Stimulated activated CD4-positive, alpha-beta T cell treated with anti-CD3 and anti-CD28 coated beads, Interleukin-2, amount 100 ng/mL, for 48 hours (primary cell): ENCODE measurements at places on chromosomes 3 and 15.

DNA sequence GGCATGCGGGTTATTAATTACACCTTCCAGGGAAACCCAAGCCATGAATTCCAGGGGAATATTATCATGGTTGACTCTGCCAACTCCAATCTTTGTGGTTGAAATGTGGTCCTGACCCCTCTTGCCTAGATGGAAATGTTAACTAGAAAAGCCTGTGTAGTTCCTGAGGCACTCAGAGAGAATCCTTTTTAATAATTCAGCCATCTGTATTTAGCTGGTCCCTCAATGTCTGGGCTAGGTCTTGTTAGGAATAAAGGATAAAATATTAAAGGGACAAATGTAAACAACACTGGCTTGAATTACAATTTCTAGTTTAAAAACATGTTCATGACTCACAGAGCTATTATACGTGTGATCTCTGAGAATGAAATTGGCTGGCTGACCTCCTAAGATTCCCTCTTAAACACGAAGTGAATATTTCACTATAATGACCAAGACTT is 435.2 kb upstream of the SUCLG2 start:
- DNase-seq = no peak

- DNase-seq = no peak
Observed at GRCh38 chr3:48318713-48319468, 14.6 kb downstream of the SPINK8 start.

DNA sequence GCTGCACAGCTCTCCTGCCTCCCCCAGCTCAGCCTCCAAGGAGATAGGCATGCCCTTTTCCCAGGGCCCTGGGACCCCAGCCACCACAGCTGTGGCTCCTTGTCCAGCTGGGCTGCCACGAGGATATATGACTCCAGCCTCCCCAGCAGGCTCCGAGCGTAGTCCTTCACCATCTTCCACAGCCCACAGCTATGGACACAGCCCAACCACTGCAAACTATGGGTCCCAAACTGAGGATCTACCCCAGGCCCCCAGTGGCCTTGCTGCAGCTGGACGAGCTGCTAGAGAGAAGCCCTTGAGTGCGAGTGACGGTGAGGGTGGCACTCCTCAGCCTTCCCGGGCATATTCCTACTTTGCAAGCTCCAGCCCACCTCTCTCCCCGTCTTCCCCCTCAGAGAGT is 20.5 kb upstream of the APEH start:
- DNase-seq = no peak

DNA sequence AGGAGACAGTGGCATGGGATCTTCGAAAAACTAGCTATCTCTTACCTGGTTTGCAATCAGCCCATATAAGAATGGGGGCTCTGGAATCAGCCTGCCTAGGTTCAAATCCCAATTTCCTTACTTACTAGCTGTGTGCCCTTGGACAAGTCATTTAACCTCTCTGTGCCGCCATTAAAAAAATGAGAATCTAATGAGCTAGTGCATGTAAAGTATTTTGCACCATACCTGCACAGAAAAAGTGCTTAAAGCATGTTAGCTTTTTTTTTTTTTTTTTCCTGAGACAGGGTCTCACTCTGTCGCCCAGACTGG is 181.8 kb downstream of the SHQ1 start:
- no peak for DNase-seq

DNA sequence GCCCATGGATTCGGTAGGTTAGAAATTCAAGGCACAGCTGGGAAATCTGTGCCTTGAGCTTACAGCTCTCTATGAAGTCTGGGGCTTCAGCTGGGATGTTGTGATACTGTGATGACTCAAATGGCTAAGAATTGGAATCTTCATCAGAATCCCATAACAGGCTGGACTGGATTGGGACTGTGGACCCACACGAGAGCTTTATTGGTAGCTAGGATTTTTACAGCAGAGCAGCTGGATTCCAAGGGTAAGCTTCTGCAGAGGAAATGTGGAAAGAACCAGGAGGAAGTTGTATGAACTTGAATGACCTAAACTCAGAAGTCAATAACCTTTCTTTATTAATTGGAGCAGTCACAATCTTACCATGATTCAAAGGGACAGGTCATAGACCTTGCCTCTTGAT is 1187.1 kb downstream of the ROBO1 start:
- no peak for DNase-seq

DNA sequence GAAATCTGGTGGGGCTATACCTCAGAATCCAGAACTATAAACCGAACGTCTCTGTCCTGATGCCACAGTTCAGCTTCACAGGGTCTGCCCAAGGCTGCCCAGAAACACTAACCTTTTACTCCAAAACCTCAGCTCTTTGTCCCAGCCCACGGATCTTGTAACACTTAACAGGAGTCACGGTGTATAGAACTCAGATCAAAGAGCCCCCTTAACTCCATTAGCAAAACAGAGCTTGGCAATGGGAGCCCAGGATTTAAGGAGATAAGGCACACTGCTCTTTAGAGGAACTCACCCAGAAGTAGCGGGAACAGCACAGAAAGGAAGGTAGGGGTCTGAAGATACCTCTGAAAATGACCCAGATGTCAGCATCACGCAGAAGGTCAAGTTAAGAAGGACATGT is 68.8 kb upstream of the SOX14 start:
- no peak for DNase-seq

DNA sequence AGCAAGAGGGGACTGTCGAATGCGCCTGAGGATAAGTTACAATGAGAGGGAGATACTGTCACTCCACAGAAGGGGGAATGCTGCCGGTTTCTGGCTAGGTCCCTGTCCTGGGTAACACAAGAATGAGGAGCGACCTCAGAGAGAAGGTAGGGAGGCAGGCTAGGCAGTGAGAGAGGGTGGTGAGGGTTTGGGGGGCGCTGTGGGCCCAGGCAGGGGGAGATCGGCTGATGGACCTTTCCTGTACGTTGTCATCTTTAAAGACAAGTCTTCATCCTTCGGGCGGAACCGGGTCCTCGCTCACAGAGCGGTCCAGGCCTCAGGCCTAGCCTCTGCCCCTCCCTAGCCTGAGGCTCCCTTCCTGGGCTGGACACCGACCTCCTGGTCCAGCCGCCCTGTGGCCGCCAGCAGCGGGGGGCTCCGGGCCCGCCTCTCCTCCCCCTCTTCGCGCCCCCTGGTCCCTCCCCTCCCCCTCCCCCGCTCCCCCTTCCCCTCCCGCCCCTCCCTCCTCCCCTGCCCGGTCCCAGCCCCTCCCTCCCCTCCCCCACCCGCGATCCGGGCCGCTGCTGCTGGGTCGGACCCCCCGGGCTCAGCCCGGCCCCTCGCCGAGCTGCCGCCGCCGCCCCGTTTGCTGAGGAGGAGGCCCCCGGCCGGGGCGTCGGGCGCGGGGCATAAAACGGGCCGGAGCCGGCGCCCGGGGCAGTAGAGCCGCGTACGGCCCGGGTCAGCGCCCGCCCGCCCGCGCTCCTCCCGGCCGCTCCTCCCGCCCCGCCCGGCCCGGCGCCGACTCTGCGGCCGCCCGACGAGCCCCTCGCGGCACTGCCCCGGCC is at the start of gene CHRD:
TSS of gene CHRD (plus strand) at position 697 of the 827 bp plus-strand sequence. CDS start 265 bp downstream, outside the sequence.
- no peak for DNase-seq

DNA sequence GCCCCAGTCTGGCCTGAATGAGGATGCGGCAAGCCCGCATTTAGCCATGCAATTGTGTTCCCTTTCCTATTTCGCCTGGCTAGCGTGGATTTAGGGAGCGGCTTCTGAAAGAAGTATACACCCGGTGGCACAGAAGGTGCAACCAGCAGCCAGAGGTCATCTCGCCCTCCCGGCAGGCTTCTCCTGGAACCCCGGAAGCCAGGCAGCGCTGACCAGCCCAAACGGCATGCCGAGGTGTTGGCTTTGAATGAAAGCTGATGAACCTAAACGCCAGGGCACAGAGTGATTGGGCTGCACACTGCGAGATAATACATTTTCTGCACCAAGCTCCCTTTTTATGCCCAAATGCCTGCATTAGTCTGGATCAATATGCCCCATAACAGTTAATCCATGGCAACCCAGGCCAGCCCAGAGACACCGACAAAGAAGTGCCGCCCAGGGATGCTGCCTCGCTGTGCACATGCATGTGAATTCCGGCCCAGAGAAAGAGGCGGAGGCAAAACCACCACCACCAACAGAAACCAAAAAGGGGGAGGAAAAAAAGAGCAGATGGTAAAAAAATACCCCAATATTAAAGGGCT is 1.4 kb downstream of the SRGAP3 start:
- no peak for DNase-seq

- no peak for DNase-seq
Observed at GRCh38 chr15:62795700-62796695, 246.5 kb upstream of the TPM1 start.

- DNase-seq = no peak
Observed at GRCh38 chr15:96053031-96053780, 277.3 kb upstream of the NR2F2 start.

GRCh38 chr15:57923750-57924149 is 141.8 kb downstream of the ALDH1A2 start:
- no peak for DNase-seq
